ENCODE measurements at places on chromosomes 11 and 22.

- DNase-seq: no peak
Measured at GRCh38 chr11:62994775-62995174, 10.0 kb upstream of the SLC22A6 start.

DNA sequence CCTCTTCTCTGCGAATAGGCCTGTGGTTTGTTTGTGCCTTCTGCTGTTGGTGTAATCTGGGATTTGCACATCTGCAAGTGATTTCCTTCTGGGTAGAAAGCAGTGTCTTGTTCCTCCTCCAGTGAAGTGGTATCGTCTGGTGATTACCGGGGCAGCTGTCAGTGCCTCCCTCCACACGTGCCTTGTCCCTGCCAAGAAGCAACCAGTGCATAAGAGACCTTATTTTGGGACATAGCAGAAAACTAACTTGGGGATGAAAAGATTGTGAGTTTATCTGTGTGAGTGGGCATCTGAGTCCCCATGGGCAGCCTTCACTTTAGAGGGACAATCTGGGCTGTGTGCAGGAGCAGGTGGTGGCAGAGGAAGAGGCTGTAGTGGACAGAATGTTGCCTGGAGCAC lies 71.5 kb upstream of the SORL1-AS1 start:
- DNase-seq: no peak

GRCh38 chr11:112219476-112220232 lies 6.6 kb upstream of the PTS start:
- DNase-seq: peak; percentile 79

GRCh38 chr11:27234043-27234668 lies 128.9 kb downstream of the CCDC34 start:
- DNase-seq: no peak

DNA sequence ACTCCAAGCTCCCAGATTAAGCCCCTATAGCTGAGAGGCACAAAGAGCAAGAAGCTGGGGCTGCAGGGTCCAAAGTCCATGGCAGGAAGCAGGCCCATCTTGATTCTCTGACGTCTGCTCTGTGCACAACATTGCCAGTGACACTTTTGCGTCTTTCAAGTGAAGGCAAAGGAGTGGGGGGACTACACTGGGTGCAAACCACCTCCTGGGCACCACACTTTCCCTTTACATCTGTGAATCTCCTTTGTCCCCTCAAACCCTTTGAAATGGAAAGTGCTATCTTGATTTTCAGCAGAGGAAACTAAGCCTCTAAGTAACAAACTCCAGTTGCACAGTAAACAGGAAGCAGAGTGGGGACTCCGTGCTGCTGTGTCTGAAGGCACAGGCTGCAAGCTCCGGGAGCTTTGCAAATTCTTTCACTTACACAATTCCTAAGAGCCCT lies 428.0 kb downstream of the LARGE1 start:
- DNase-seq: no peak

GRCh38 chr11:1699771-1700170 lies 2.8 kb downstream of the KRTAP5-6 start:
- DNase-seq: no peak

DNA sequence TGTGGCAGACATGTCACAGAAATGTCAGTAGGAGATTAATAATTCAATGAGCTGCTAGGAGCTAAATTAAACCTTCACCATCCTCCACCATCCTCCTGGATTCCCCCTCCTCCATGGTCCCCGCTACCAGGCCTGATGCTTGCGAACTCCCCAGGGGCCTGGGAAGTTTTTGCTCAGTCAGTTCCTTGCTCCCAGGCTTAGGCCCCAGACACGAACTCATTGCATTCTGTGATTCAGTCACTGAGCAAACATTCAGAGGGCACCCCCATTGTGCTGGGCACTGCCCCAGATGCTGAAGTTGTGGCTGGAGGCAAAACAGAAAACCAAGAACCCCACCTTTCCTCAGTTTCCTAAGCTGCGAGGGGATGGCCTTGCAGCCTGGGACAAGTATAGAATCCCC lies 14.3 kb downstream of the NPTXR start:
- no peak for DNase-seq

GRCh38 chr22:45454275-45454674 lies 40.8 kb downstream of the RIBC2 start:
- DNase-seq: no peak

GRCh38 chr11:68652683-68653156 lies 31.6 kb upstream of the GAL start:
- no peak for DNase-seq

DNA sequence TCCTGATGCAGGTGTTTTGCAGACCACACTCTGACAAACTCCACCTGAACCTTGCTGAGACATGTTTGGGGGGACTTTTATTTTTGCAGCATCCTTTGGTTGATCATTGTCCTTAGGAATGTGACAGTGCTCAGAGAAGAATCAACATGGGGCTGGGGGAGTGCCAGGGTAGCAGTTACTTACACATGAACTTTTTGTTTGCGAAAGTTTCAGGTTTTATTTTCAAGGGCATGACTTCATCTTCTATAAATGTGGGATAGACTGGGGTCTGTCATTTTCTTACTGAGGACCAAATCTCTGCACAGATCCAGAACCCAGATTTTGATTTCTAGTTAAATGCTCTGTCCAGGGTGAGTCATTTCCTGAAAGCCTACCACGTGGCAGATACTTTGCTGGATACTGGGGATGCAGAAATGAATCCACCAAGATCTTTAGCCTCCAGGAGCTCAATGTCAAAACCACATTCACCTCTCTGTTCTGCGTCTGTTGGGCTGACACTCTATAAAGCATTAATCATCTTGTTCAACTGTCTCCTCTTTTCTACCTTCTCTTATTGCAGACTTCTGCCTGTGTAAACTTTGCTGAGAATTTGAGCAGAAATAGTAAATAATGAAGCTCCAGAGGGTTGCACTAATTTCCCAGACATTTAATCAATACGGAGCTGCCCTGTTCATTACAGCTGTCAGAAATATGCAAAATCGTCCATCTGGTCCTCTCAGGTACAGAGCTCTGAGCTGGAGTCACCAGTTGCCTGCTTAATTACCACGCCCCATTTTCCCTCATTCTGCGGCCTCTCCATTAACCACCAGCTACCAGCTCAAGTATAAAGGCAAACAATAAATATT lies 387.9 kb downstream of the MIAT start:
- DNase-seq: no peak

DNA sequence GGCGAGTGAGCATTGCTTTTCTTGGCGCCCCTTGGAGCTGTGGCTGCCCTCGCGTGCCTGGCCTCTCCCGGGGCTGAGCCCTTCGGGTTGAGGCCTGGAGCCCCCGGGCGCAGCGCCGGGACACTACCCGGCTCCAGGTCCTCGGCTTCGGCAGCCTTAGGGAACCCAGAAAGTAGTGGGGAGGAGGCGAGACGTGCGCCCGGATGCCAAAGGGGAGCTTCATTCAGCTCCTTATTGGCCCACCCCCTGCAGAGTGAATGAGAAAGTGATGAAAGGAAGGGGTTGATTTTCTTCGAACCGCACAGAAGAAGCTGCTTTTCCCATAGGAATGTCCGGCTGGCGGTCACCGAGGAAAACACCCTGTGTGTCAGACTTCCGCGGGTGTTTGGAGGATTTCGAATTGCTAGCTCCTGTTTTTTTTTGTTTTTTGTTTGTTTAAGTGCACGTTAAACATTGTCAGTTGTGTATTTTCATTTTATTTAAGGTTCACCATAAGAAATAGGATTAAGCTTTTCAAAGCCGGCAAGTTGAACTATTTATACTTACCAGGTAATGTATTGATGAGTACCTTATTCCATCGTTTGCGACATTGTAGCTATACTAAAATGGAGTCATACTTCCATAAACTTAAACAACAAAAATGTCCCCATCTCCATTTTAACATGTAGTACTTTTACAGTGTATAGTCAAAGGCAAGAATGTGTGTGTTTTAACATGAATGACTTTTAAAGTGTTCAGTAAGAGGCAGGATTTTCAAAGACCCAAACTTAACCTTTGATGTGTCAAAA lies 841 bp upstream of the EIF4G2 start:
- peak; percentile 37 for DNase-seq

GRCh38 chr11:57476757-57477506 lies 16.6 kb downstream of the RTN4RL2 start:
- peak; percentile 63 for DNase-seq

DNA sequence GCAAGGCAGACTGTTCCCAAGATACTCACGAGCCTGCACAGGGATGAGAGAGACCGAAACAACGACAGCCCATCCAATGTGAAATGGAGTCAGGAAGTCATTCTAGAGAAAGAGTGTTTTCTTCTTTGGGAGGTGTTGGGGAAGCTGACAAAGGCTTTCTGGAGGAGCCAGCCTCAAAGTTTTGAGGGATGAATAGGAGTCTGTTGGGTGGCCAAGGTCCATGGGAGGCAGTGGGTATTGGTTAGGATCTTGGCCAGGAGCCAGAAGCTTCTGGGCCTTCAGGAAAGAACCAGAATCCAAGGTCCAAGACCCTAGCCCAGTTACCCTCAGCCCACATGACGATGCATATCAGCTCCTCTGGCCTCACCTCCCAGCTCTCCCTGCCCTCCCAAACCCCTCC lies 59.9 kb upstream of the SHISAL1 start:
- no peak for DNase-seq

GRCh38 chr11:134153147-134153905 lies 70.4 kb downstream of the NCAPD3 start:
- DNase-seq: no peak

- DNase-seq: peak; percentile 0
Measured at GRCh38 chr22:49431551-49431950, 396.1 kb downstream of the BRD1 start.

DNA sequence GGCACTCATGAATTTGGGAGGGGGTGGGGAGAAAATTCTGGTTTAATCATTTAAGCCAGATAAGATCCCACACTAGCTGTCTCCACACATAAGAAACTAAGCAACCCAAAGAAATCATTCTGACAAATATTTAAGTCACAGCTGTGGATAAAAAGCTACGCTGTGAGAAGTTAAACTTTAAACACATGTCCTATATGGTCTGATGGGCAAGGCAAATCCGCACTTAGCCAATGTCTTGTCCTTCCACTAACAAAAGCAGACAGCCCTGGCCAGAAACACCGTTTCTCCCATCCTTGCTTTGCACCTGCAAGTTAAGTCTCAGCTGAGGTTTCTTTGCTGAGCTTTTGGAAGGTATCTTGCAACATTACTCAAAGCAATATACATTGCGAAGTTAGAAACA lies 68.0 kb downstream of the ETS1 start:
- no peak for DNase-seq

DNA sequence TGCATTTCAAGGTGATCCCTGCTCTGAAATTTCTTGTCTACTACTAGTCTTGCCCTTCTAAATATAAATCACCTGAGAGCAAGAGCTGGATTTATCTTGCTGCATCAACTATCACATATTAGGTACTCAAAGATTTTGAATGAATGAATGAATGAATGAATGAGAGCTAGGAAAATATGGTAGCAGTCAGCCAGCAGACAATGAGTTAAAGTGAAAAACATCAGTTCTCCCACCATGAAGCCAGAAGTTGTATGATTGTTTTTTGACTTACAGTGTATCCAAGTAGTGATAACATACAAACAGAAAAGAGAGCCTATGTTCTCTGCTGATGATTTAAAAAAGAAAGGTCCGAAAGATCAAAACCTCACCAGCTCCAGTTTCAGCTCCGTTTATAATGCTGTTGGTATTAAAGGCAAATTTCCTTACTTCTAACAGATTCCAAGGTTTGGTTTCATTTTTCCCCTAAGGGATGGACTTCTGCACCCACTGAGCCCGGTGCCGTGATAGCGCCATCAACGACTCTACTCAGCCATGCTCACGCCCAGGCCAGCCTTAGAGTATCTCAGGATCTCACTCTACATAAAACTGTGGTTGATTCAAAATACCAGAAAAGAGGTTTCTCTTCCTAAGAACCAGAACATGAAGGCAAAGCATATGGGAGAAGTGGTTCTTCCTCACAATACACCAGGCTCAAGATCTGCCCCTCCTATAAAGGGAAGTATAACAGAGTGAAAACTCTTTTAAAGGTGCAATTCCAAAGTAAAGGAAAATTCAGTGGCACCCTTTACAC lies 92.0 kb downstream of the SGSM3 start:
- no peak for DNase-seq

- DNase-seq: no peak
Measured at GRCh38 chr22:21690401-21690801, 24.6 kb downstream of the PPIL2 start.

GRCh38 chr11:11724994-11725393 lies 103.2 kb upstream of the GALNT18 start:
- no peak for DNase-seq

DNA sequence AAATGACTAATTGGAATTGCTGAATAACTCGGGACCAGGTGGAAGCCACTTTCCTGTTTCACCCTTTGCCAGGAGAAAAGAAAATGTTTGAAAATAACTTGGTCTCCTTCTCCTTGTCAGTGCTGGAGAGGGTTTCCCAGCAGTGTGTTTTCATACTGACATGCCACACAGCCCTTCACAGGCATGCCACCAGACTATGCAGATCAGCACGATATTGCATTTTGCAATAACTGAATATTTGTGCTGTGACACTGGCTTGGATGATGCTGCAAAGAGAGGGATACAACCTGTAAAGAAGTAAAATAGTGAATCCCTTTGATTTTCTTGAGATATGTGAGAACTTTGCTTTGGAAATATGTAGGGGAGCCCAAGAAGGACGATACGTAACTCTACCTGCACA lies 200.0 kb upstream of the NAV2 start:
- DNase-seq: no peak

GRCh38 chr22:35531676-35532075 lies 9.0 kb upstream of the RASD2 start:
- DNase-seq: no peak

DNA sequence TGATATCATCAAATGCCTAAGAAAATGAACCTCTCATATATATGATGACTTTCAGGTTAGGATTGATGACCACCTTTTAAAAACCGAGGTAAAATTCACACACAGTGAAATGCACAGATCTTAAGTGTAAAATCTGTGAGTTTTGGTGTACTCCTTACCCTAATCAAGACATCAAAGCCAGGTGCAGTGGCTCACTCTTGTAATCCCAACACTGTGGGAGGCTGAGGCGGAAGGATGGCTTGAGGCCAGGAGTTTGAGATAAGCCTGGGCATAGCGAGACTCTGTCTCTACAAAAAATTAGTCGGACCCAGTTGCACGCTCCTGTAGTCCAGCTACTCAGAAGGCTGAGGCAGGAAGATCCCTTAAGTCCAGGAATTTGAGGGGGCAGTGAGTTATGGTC lies 140.4 kb downstream of the UVRAG start:
- DNase-seq: no peak

DNA sequence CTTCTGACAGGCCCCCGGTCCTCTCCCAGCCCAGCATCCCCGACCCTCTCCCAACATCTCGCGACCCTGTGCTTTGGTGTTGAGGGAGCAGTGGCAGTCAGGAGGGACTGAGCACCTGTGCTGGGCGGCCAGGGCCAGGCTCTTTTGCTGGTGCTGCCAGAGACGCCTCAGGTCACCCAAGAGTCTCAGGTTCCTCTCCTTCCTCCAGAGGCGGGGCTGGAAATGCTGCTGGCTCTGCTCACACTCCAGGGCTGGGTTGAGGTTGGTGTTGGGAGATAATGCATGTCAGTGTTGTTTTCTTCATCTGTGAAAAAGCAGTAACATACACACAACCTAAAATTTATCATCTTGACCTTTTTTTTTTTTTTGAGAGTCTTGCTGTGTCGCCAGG lies 1.2 kb upstream of the IGLL1 start:
- no peak for DNase-seq

- no peak for DNase-seq
Measured at GRCh38 chr22:26196657-26197056, 27.4 kb downstream of the SEZ6L start.

- no peak for DNase-seq
Measured at GRCh38 chr22:46064966-46065666, 85.2 kb upstream of the PPARA start.

GRCh38 chr11:29125606-29126005 lies 891.2 kb downstream of the KCNA4 start:
- DNase-seq: no peak

- no peak for DNase-seq
Measured at GRCh38 chr22:46531581-46532175, 5.7 kb downstream of the CELSR1 start.

- DNase-seq: no peak
Measured at GRCh38 chr11:12150831-12151382, 40.5 kb downstream of the MICAL2 start.
